Renal cortical epithelial cell (primary cell): ENCODE measurements at places on chromosomes 3 and 15.

DNA sequence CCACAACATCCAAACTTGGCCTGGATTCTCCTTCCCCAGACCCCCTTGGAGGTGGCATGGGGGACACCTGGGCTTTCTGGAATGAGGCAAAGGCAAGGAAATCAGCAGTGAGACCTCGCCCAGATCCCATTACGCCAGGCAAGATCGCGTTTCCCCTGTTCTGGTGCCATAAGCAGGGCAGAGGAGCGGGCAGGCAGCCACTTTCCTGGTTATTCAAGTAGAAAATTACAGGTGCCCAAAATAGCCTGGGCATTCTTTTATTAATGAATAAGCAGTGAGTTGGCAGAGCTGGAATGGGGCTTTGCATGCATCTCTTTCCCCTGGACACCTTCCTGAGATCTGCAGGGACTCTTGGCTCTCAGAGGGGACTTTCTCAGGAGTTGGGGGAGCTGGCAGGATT, 31.5 kb upstream of the FAM107A start:
- DNase-seq = peak; percentile 95

DNA sequence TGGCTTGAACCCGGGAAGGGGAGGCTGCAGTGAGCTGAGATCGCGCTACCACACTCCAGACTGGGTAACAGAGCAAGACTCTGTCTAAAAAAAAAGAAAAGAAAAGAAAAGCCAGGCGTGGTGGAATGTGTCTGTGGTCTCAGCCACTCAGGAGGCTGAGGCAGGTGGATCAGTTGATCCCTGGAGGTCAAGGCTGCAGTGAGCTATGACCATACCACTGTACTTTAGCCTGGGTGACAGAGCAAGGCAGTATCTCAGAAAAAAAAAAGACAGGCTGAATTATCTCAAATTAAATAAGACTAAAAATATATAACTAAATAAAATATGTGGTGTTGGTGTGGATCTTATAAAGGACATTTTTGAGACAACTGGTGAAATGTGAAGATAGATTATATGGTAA, 20.6 kb downstream of the SMARCC1 start:
- DNase-seq = peak; percentile 27

DNA sequence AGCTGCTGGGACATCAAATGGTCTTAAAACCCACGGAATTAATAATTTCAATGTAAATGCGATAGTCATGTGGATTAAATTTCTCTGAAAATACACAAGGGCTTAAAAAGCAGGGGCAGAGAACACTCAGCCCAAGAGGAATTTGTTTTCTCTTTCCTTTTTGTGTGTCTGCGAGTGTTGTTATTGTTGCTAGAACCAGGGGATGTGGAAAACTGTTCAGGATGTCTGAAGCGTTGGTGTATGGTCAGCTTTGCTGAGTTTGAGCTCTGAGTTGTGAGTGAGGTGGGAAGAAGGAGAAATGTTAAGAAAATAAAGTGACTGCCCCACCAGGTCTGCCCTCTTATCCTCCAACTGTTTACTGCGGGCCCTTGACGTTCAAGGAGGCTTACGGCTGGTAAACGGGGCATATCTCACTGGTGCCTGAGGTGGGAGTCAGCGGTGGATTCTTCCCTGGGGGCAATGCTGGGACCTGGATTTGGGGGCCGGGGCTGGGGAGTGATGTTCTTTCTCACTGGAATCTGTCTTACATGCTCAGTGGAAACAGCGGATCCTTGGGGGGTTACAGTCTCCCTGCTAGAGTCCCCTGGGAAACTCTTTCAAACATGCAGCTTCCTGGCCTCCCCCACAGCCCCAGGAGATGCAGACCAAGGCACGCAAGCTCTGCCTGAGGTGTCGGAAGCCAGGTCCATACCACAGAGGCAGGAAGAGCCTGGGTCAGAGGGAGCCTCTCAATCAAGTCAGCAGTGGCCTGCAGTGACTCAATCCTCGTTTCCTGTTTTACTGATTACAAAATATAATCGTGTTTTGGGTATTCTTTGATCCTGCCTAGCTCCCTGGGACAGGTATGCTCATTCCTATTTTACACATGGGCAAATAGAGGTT, 41.8 kb downstream of the ITGA11 start:
- DNase-seq = peak; percentile 41

DNA sequence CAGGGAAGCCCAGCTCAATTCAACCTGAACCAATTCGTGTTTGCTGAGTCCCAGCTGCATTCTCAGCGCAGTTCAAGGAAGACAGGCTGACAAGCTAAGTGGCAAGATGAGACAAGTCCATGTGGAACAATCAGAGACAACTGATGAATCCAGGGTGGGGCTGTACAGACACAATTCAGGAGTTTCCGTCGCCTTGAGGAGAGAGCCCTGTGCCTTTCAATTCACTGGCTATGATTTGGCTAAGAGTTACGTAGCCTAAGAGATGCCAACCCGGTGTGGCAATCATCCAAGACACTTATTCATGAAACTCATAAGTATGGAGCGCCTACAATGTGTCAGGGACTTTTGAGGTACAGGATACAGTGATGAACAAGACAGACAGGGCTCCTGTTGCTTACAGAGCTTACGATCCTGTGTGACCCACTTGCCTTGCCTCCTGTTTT, 15.5 kb upstream of the ZBED2 start:
- no peak for DNase-seq

DNA sequence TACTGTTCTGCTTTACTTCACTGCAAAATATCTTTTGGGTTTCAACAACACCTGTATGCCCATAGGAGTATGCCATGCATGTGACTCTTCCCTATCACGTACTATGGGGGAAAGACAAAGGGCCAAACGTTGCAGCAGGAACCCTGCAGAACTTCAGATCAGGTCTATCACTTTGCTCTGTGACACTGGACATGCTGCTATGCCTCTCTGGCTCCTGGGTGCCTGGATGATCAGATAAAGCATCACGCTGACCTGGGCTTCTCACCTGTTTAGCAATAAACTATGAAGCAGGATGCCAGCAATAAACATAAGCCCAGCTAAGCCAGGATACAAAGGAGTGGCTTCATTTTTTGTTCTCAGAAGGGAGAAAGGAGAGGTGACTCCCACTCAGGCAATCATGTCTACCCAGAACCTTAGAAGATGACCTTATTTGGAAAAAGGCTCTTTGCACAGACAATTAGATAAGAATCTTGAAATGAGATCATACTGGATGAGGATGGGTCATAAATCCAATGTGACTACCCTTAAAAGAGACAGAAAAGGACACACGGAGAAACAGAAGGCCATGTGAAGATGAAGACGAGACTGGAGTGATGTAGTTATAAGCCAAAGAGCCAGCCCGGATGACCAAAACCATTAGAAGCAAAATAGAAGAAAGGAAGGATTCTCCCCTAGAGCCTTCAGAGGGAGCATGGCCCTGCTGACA, 19.3 kb downstream of the POMGNT2 start:
- DNase-seq = no peak

DNA sequence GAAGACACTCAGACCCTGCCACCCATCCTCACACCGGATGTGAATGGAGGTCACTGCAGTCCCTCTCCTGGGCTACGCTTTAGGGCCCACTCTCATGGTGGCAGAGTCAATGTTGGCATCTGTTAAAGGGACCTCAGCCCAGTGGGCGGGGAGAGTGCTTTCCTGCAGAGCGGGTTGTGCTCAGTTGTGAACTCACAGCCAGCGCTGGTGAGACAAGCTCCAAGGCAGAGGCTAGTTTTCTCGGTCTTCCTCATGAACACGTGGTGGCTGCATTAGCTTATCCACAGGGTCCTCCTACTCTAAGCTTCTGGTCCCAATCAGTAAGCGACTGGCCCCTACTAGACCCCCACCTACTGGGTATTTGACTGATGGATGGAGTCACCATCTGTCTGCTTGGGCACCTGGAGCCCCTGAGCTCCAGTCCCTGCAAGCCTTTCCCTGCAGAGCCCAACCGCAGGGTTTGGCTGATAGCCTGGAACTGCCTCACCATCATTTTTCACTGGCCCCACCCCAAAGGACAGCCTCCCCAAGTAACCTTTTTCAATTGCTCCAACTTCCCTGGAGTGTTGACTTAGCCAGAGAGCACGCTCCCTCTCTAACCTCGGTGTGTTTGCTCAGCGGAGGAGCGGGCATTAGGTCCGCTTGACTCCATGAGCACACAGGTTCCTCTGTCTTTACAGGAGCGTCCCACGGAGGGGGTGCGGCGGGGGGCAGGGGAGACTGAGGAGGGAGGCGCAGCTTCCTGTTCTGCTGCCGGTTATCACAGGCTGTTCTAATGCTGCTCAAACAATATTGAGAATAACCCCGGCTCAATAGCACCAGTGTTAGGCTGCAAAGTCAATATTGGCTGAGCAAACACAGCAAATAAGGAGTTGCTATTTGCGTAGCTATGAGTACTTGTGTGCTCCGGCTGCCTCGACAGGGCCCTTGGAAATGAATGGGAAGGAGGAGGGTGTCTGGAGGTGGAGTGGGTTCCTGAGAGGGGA, 141.7 kb downstream of the RPLP1 start:
- peak; percentile 80 for DNase-seq

GRCh38 chr15:45276831-45277230, 24.8 kb downstream of the SLC28A2 start:
- DNase-seq = peak; percentile 43

GRCh38 chr15:94205366-94205765, 26.0 kb upstream of the MCTP2 start:
- no peak for DNase-seq

- DNase-seq = no peak
These were observed 106.3 kb upstream of the SAMMSON start for GRCh38 chr3:69893274-69893673.

- DNase-seq = no peak
These were observed 31.3 kb upstream of the SACM1L start for GRCh38 chr3:45657853-45658252.

- peak; percentile 96 for DNase-seq
These were observed 9.1 kb downstream of the BNC1 start for GRCh38 chr15:83275412-83275811.

DNA sequence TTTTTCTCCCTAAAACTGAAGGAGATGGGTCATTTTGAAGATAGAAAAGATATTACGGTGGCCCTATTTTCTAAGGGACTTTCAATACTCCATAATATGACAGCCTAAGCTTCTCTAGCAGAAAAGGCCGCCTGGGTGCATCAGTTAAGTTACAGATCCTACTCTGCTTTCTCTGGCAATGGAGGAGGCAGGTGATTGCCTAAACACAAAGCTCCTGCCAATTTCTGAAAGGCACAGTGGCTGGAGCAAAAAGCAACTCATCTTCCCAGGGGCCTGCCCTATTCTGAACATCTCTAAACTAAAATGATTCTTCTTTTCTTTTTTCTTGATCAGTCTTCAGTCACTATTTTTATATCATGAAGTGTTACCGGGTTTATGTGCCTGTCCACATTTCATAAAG, 276.7 kb downstream of the CNTN4 start:
- no peak for DNase-seq

DNA sequence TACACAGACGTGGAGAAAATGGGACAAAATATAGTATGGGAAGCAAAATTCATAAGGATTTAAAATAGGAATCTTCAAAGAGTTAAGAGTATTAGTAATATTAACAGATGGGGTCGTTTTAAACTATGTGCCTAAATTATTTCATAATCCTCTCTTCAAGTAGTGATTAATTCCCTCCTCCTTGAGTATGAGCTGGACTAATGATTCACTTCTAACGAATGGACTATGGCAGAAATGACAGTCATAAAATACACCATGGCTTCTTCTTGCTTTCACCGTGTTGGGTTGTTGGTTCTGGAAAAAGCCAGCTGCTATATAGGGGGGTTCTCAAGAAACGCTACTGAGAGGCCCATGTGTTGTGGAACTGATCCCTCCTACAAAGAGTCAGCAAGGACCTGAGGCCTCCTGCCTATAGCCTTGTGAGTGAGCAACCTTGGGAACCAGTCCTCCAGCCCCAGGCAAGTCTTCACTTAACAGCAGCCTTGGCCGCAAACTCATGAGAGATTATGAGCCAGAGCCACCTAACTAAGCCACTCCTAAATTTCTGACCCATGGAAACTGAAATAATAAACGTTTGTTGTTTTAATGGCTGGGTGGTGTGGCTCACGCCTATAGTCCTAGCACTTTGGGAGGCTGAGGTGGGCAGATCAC, 64.8 kb upstream of the ABHD2 start:
- no peak for DNase-seq

DNA sequence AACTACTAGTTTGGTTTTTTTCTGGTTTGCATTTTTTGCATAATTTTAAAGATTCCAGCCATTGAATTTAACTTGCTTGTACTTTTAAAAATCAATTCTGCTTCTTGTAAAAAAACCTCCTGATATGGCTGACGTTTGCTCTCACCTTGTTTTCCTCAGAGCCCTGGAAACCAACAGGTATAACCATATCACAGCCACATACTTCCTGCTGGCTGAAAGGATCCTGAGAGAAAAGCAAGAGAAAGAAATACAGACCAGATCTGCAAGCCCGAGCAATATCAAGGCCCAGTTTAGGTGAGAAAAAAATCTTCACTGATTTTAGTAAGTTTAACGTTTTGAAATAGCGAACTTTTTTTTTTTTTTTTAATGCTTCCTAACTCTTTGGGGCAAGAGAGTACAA, 56.8 kb downstream of the SNRK start:
- DNase-seq = no peak

- DNase-seq = no peak
These were observed 8.8 kb downstream of the PTPN9 start for GRCh38 chr15:75570126-75570845.

- DNase-seq = no peak
These were observed 13.7 kb upstream of the ALCAM start for GRCh38 chr3:105352976-105353375.

GRCh38 chr3:126259411-126260391, 79.3 kb upstream of the ALDH1L1 start:
- no peak for DNase-seq

DNA sequence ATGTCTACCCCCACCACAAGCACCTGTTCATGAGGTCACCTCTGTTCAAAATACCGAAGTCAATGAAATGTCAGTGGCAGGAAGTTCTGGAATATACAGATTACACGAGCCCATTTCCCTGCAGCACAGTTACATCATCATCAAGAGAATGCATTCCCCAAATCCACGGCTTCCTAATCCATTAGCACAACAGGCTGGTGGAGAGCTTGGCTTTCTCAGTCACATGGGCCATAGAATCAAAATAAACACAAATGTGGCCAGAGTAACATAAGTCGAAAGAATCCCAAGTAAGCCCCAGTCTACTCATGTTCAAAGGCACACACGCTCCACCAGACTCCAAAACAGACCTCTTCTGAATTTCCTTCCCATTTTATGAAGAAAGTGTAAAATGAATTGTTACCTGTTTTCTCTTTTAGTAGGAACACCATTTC, 419.3 kb downstream of the MAGI1 start:
- peak; percentile 7 for DNase-seq

GRCh38 chr3:137046747-137047146, 89.0 kb downstream of the IL20RB start:
- DNase-seq = no peak

DNA sequence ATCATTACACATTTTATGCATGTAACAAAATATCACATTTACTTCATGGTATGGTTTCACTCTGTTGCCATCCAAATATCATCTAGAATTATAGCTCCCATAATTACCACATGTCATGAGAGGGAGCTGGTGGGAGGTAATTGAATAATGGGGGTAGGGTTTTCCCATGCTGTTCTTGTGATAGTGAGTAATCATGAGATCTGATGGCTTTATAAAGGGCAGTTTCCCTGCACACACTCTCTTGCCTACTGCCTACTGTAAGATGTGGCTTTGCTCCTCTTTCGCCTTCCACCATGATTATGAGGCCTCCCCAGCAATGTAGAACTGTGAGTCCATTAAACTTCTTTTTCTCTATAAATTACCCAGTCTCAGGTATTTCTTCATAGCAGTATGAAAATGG, 123.4 kb downstream of the SATB1 start:
- no peak for DNase-seq

- DNase-seq = peak; percentile 55
These were observed 19.0 kb upstream of the CSTA start for GRCh38 chr3:122305818-122306621.

GRCh38 chr15:60073466-60073840, 69.3 kb downstream of the FOXB1 start:
- DNase-seq = no peak
